ENCODE measurements at places on chromosomes 7 and 10. TPM values are rescaled to one million over a fixed set of nuclear protein-coding genes. Genes with fewer than 3 reads are reported as not detected.

GRCh38 chr7:91046322-91047089 lies 217.7 kb upstream of the FZD1 start:
- H3K27me3 ChIP-seq, result no peaks in the 10 kb centered on the region
- no peaks in the 10 kb centered on the region for H3K36me3 ChIP-seq
- DNase-seq, result no peak
- no peaks in the 10 kb centered on the region for H3K4me1 ChIP-seq
- no peak overlapping the region for H3K27ac ChIP-seq
- no peak overlapping the region for H3K4me3 ChIP-seq

DNA sequence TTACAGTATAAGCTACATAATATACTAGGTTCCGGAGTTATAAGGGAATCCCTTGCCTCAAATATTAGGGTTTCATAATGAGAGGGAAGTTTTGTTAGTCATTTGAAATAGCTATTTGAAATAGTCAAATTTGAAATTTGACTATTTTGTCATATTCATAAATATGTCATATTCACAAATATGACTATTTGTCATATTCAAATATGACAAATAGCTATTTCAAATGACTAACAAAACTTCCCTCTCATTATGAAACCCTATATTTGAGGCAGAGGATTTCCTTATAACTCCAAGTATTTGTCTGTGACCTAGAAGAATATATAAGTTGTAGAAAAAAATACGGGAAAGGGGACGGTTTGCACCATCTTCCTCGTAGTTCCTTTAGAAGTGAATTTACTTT lies 76.6 kb downstream of the HDAC9 start:
- H3K4me1 ChIP-seq, result no peaks in the 10 kb centered on the region
- no peaks in the 10 kb centered on the region for H3K36me3 ChIP-seq
- H3K4me3 ChIP-seq, result no peak overlapping the region
- H3K27me3 ChIP-seq, result no peaks in the 10 kb centered on the region
- no peak for DNase-seq

DNA sequence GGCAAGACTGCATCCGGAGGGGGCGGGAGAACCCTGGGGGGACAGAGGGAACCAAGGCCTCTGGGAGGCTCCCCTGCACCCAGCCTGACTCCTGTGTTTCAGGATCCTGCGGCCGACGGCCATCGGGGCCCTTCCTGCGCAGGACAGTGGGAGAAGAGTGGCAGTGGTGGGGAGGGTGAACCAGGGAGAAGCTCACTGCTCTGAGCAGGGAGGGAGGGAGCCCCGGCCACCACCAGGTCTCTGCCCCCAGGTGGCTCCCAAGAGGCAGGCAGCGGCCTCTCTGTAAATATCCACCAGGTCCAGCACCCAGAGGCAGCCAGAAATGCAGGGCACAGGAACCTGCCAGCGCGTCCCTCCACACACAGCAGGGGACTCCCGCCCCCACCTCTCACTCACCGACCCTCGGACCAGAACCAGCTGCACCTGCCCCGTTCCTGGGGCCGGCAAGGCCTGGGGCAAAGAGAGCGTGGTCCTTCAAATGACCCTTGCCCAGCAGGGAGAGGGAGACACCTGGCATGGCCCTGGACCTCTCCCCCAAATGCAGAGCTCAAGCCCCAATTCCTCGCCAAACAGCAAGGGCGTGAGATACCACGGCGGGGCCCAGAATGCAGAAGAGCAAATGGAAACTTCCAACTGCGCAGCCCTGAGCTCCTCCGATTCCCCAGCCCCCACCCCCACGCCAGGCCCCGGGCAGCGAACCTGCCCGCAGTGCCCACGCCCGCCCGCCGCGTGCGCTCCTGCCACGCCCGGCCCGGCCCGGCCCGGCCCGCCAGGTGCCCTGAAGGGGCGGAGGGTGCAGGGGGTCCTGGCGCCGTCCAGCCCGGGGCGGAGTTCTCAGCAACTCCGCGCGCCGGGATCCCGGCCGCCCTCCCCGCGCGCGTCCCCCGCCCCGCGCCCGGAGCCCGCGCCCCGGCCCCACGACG lies 805 bp downstream of the RASGEF1A start:
- peak overlapping the region; percentile 33 for H3K4me3 ChIP-seq
- H3K27ac ChIP-seq, result no peak overlapping the region
- peaks cover 7% of the 10 kb centered on the region for H3K4me1 ChIP-seq
- no peaks in the 10 kb centered on the region for H3K36me3 ChIP-seq
- DNase-seq, result peak; percentile 81

DNA sequence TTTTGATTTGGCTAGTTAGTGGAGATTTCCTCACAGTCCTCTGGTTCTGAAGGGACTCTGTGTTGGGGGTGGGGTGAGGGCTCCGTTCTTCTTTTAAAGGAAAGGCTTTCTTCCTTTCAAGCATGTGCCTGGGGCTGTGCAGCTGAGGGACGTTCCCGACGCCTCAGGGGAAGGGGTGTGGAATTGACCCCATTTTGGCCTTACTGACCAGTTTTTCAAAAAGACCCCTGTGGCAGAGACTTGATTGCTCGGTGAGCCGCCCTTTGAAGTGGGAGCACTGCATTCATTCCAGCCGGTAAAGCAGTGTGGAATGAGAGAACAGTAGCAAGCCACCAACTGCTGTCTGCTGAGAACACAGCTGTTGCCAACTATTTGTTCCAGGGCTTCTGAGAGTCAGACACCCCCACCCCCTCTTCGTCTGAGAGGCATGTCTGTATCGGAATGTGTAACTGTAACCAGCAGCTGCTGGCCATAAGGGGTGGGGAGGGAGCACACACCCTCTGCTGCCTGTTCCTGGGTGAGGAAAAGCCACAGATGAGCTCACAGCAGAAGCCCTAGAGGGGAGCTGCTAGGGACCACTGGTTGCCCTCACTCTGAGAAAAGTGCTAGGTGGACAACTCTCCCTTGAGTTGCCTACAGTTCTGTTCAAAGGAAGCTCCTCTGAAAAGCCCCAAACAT lies 33.2 kb downstream of the WBP1L start:
- no peaks in the 10 kb centered on the region for H3K27me3 ChIP-seq
- no peak for DNase-seq
- no peak overlapping the region for H3K4me3 ChIP-seq
- H3K27ac ChIP-seq, result peak overlapping the region; percentile 85

DNA sequence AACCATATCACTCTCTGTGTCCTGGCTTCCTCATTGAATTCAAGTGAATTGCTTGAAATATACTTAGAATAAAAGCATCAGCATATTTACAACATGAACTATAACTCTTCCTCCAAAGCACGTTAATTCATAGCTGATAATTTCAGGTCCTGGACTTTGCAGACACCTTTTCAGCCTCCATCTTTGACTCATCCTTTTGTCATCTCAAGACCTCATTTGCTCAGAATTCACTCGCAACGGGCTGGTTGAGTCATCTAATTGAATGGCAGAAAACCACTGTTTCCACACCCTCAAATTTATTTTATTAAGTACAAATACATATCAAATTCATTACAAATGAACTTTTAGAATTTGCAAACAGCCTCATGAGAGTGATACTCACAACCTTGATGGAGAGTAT lies 545.7 kb downstream of the GATA3 start:
- no peaks in the 10 kb centered on the region for H3K27me3 ChIP-seq
- H3K27ac ChIP-seq, result no peak overlapping the region
- no peak overlapping the region for H3K4me3 ChIP-seq
- no peak for DNase-seq

GRCh38 chr7:74094224-74095101 lies 10.9 kb downstream of the LIMK1 start:
- H3K27ac ChIP-seq, result peak overlapping the region; percentile 91
- DNase-seq, result peak; percentile 95
- H3K4me1 ChIP-seq, result peaks cover 36% of the 10 kb centered on the region
- H3K27me3 ChIP-seq, result no peaks in the 10 kb centered on the region

- no peaks in the 10 kb centered on the region for H3K4me1 ChIP-seq
- no peaks in the 10 kb centered on the region for H3K27me3 ChIP-seq
- DNase-seq, result no peak
- no peak overlapping the region for H3K4me3 ChIP-seq
Observed at GRCh38 chr10:67925449-67926005, 41.1 kb downstream of the SIRT1 start.

DNA sequence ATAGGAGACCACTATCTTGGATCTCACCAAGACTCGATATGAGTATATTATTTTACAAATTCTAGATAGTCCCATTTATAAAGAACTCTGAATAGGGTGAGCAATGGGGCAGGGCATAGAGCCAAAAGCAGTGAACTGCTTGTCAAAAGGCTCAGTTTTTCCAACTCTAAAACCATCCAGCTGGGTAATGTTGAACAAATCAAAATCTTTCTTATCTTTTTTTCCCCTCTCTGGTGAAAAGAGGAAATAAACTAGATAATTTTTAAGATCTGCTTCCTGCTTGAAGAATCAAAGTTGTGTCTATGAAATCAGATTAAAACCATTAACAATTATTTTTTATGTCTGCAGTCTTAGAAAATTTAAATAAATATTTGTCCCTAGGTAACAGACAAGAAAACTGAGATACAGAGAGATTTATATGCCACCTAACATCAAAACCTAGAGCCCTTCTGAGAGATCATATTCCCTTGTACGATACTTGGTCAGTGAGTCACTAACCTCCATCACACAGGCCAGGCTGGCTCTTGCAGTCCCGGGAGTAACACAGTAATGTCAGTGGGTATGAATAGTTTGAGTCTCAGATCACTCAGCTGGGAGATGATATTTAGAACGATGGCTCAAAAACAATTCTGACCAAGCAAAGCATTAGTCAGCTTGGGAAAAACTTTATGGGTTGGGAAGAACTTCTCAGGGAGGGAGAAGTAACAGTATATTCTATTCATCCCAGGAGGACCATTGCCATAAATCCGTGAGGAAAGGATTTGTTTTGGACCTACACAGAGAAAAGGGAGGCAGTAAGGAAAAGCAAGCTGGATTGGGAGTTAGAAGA lies 178.8 kb downstream of the REEP3 start:
- H3K4me1 ChIP-seq, result peaks cover 34% of the 10 kb centered on the region
- H3K27ac ChIP-seq, result peak overlapping the region; percentile 83
- no peaks in the 10 kb centered on the region for H3K27me3 ChIP-seq
- DNase-seq, result no peak
- no peaks in the 10 kb centered on the region for H3K36me3 ChIP-seq

DNA sequence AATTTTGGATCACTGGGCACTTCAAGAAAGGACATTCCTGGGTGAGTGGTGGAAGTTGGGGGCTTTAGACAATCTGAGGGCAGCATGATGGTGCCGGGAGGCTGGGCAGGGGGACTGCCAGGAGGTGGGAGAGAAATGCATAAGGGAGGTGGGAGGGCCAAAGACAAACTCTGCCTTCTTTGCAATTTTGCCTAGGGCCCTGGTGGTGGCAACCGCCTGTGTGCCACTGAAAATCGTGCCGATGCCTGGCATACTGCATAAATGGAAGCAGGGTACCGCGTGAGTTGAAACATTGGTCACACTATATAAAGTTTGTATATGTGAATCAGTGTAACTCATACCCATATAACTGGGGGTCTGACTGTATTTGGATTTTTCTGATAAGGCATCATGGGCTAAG lies 3.3 kb downstream of the LUC7L2 start:
- H3K4me1 ChIP-seq, result peaks cover 32% of the 10 kb centered on the region
- peaks cover 10% of the 10 kb centered on the region for H3K36me3 ChIP-seq
- no peak overlapping the region for H3K27ac ChIP-seq
- H3K27me3 ChIP-seq, result no peaks in the 10 kb centered on the region

DNA sequence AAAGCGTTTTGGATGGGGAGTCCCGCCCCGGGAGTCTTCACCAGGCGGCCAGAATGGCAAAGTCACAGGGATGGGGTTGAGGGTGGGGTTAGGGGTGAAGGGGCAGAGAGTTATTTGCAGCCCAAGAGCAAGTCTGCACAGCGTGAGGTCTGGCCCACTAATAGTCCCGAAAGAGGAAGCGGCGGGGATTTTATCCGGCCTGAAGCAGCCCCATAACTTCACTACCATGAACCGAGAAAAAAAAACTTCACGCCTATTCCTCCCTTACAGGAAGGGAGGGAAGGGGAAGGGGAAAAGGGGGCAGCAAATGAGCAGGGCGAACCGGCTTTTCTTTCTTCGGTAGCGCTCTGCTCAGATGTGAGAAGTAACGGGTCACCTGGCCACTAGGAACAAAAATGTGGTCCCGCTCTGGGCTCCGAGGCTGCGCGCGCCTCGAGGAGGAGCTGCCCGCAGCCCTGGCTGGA lies 712 bp downstream of the ITPRIP start:
- peaks cover 12% of the 10 kb centered on the region for H3K36me3 ChIP-seq
- H3K4me3 ChIP-seq, result peak overlapping the region; percentile 86
- peak overlapping the region; percentile 99 for H3K27ac ChIP-seq
- H3K4me1 ChIP-seq, result peaks cover 49% of the 10 kb centered on the region
- H3K27me3 ChIP-seq, result no peaks in the 10 kb centered on the region

DNA sequence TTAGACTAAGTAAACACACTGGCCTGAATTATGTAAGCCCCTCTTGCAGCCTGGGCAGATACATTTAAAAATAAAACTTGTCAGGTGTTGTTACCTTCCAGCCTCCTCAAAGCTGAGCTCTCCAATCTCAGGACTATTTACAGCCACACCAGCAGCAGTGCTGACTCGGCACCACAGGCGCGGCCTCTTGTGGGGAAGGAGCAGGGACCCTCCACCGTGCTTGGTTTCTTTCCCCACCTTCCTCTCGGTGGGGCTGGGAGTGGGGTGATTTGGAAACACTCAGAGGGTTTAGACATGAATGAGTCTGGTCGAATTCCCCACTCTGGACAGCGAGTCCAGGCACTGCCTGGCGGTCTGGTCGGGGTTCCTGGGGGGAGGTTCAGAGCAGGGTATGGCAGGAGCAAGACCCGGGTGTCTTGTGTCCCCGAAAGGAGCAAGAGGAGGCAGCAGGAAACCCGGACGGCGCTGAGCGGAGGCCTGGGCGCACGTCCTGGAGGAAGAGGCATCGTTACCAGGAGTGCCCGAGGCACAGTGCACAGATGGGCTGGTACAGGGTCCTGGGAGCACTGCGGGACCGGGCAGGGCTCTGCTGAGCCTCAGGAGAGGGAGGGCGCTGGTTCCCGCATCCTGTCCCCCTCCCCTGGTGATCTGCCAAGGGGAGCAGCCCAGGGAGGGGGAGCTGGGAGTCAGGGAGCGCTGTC lies 29.2 kb upstream of the CFAP46 start:
- no peak overlapping the region for H3K27ac ChIP-seq
- H3K36me3 ChIP-seq, result no peaks in the 10 kb centered on the region
- no peaks in the 10 kb centered on the region for H3K27me3 ChIP-seq
- peak; percentile 72 for DNase-seq
- H3K4me1 ChIP-seq, result no peaks in the 10 kb centered on the region
- H3K4me3 ChIP-seq, result no peak overlapping the region

- no peak for DNase-seq
- H3K4me3 ChIP-seq, result no peak overlapping the region
- no peak overlapping the region for H3K27ac ChIP-seq
- H3K36me3 ChIP-seq, result no peaks in the 10 kb centered on the region
- no peaks in the 10 kb centered on the region for H3K27me3 ChIP-seq
Observed at GRCh38 chr7:157124690-157125089, 14.0 kb upstream of the UBE3C start.

- no peak overlapping the region for H3K4me3 ChIP-seq
- H3K4me1 ChIP-seq, result no peaks in the 10 kb centered on the region
- H3K27ac ChIP-seq, result no peak overlapping the region
Observed at GRCh38 chr10:81866753-81867152, 8.2 kb upstream of the NRG3 start.

AZGP1 gene
- 23.9 TPM for total RNA-seq

POM121 gene
- 33.1 TPM for total RNA-seq

BLNK gene
- 11.7 TPM for total RNA-seq

HGF gene
- total RNA-seq, result 8.8 TPM

JCAD gene
- total RNA-seq, result 55.2 TPM

C10orf90 gene
- not detected for total RNA-seq

IPMK gene
- total RNA-seq, result 5.5 TPM

Data from upper lobe of left lung (tissue), 6 donors.